ENCODE measurements at places on chromosomes 16 and 17.

- DNase-seq, result no peak
Measured at GRCh38 chr17:4156750-4157381, 13.9 kb downstream of the CYB5D2 start.

GRCh38 chr17:69763503-69763902 lies 311.5 kb upstream of the KCNJ16 start:
- no peak for DNase-seq

- DNase-seq, result no peak
Measured at GRCh38 chr17:71084838-71085237, 915.5 kb downstream of the KCNJ2 start.

- peak; percentile 10 for DNase-seq
Measured at GRCh38 chr16:50025537-50025931, 509 bp downstream of the CNEP1R1 start.

DNA sequence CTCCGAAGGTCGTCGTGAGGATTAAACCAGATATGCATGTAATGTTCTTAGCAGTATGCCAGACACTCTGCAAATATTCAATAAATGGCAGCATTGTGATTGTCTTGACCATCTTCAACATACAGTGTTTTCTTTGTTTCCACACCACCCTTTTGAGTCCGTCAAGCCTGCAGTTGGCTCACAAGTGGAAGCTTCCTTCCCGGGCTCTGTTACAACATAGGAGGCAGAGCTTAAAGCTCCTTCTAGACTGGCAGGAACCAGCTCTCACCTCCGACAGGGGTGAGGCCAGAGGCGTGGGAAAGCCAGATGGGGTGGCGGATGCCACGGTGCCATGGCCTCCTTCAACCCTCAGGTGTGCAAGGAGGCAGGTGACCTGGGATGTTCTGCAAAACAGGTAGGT lies 138.3 kb downstream of the FOXL1 start:
- no peak for DNase-seq

DNA sequence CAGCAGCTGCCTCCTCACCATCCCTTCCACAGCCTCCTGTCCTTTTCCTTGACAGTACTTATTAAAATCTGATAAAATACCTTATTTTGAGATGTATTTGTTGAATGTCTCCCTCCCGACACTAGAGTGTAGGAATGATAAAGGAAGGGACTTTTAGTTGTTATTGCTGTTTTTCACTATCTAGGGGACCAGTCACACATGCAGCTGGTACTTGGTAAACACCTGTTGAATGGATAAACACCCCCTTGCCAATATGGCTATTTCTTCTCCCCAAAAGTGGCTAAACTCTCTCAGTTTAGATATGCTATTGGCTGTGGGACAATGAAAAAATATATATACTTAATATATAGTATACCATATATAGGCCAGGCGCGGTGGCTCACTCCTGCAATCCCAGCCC lies 96.7 kb downstream of the STX8 start:
- DNase-seq, result no peak

DNA sequence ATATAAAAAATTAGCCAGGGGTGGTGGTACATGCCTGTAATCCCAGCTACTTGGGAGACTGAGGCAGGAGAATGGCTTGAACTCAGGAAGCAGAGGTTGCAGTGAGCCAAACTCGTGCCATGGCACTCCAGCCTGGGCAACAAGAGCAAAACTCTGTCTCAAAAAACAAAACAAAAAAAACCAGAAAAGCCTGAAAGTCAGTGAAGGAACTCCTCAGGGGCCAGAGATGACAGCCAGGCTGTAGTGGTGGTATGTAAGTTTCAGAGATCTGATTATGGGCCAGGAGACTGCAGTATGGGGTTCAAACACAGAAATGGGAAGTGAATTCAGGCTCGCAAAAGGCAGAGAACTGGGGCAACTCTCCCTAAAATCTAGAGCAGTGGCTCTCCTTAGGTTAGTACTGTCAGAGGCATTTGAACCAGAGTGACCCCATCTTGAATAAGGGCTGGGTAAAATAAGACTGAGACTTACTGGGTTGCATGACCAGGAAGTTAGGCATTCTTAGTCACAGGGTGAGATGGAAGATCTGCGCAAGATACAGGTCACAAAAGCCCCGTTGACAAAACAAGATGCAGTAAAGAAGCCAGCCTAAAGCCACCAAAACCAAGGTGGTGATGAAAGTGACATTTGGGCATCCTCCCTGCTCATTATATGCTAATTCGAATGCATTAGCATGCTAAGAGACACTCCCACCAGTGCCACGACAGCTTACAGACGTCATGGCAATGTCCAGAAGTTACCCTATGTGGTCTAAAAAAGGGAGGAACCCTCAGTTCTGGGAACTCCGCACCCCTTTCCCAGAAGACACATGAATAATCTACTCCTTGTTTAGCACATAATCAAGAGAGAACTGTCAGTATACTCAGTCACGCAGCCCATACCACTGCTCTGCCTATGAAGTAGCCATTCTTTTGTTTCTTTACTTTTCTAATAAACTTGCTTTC lies 120.2 kb upstream of the XYLT1 start:
- no peak for DNase-seq

- DNase-seq, result peak; percentile 63
Measured at GRCh38 chr17:78133971-78134898, 3.7 kb downstream of the TMC8 start.

Measured in activated T-cell treated with anti-CD3 and anti-CD28 coated beads for 1 hour (primary cell).